ENCODE measurements at places on chromosomes 2 and 18. TPM values are rescaled to one million over a fixed set of nuclear protein-coding genes. Genes with fewer than 3 reads are reported as not detected.

The CTAGE1 gene
- 0.07 TPM for total RNA-seq

The FBXO48 gene
- 0.77 TPM for total RNA-seq

DNA sequence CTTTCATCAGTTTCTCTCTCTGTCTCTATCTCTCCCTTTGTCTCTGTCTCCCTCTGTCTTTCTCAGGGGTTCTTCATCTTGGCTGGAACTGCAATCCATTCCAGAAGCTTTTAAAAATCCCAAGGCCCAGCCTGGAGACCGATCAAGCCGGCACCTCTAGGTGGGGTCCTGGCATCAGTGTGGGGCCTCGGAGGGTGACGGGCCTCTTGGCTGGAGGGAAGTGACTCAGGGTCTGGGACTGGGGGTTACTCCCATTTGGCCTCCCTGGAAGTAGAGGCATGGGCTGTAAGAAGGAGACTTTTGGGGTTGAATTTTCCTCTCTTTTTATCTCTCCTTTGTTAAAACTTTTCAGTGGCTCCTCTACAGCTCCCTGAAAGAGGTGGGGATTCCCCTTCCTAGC is 52.8 kb upstream of the OTOF start:
- H3K4me3 ChIP-seq, result no peak overlapping the region
- no peaks in the 10 kb centered on the region for H3K36me3 ChIP-seq
- H3K4me1 ChIP-seq, result peaks cover 7% of the 10 kb centered on the region

DNA sequence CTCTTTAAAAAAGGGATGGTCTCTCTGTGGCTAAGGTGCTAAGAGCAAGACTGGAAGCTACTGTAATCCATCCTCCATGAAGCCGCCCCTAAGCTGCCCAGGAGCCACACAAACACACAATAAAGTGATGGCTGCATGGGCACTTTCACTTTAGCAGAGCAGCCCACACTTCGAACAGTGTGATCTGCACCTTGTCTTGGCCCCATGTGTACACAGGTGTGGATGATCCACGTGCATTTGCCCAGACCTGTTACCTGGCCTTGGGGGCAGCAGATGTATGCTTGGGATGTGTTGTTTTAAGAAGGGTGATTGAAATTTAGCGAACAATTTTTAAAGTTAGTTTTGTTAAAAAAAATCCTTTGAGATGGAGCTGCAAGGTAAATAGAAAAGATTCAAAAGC is 39.9 kb downstream of the TMEM178A start:
- peaks cover 26% of the 10 kb centered on the region for H3K36me3 ChIP-seq
- no peak overlapping the region for H3K4me3 ChIP-seq
- H3K27ac ChIP-seq, result no peak overlapping the region
- DNase-seq, result no peak

DNA sequence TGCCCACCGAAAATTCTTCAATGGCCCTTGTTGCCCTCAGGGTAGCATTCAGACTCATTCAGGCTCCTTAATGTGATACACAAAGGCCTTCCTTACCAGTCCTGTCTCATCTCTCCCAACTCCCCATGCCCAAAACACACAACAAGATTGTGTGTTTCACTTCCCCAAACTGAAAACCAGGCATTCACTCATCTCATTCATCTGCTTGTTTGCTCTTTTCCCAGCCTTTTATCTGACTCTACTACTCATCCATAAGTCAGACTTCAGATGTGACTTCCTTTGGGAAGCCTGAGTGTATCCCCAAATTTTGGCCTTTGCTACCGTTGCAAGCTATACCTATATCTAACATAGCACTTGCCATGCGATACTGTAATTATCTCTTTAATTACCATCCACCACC is 9.7 kb upstream of the SLC39A10 start:
- no peak overlapping the region for H3K27ac ChIP-seq
- DNase-seq, result no peak
- no peaks in the 10 kb centered on the region for H3K27me3 ChIP-seq
- H3K4me3 ChIP-seq, result no peak overlapping the region
- peaks cover 2% of the 10 kb centered on the region for H3K4me1 ChIP-seq
- H3K36me3 ChIP-seq, result no peaks in the 10 kb centered on the region

GRCh38 chr2:119487434-119488244 is 36.6 kb downstream of the SCTR start:
- H3K4me3 ChIP-seq, result no peak overlapping the region
- H3K27me3 ChIP-seq, result no peaks in the 10 kb centered on the region
- H3K4me1 ChIP-seq, result peaks cover 47% of the 10 kb centered on the region
- no peaks in the 10 kb centered on the region for H3K36me3 ChIP-seq

GRCh38 chr2:237096201-237096600 is 10.5 kb downstream of the COPS8 start:
- H3K27me3 ChIP-seq, result no peaks in the 10 kb centered on the region
- peaks cover 2% of the 10 kb centered on the region for H3K4me1 ChIP-seq
- H3K4me3 ChIP-seq, result no peak overlapping the region
- no peak overlapping the region for H3K27ac ChIP-seq
- DNase-seq, result no peak

DNA sequence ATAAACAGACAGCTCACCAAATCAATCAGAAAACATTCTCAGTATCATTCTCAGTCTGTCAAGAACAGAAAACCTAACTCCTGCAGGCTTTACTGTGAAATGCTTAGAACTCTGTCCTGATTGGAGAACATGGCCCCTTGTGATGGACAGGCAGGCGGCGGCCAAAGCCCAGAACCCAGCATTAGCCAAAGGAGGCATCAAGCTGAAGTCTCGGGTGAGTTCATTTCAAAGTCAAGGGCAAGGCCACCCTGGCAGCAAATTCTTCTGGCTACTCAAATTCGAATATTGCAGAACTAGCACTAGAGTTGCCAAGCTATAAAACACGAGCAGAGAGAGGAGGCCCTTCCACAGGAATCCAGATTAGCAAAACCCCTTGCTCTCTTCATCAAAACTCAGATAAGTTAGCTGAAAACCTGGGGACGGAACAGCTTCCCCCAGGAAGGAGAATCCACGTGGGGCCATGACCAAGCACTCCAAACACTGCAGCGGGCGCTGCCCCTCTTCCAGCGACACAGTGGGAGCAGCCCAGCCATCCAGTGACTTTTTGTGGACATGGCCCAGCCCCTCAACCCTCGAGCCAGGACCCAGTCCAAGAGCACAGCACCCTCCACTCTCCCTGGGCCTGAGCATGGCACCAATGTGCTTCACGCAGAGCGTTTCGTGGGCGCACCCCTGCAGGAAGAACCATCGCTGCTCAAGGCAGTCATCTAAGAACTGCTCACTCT is 98.6 kb downstream of the HDAC4 start:
- H3K27ac ChIP-seq, result no peak overlapping the region
- peaks cover 22% of the 10 kb centered on the region for H3K4me1 ChIP-seq
- no peaks in the 10 kb centered on the region for H3K27me3 ChIP-seq
- DNase-seq, result no peak
- no peaks in the 10 kb centered on the region for H3K36me3 ChIP-seq
- H3K4me3 ChIP-seq, result no peak overlapping the region

GRCh38 chr2:143674051-143674450 is 544.8 kb downstream of the ARHGAP15 start:
- no peaks in the 10 kb centered on the region for H3K27me3 ChIP-seq
- H3K27ac ChIP-seq, result no peak overlapping the region
- no peak for DNase-seq
- peaks cover 5% of the 10 kb centered on the region for H3K36me3 ChIP-seq
- peaks cover 9% of the 10 kb centered on the region for H3K4me1 ChIP-seq

GRCh38 chr2:206240327-206240726 is 34.1 kb upstream of the ZDBF2 start:
- H3K36me3 ChIP-seq, result no peaks in the 10 kb centered on the region
- H3K4me1 ChIP-seq, result peaks cover 5% of the 10 kb centered on the region
- H3K27ac ChIP-seq, result no peak overlapping the region
- peaks cover 2% of the 10 kb centered on the region for H3K27me3 ChIP-seq

GRCh38 chr2:24761866-24762265 is 31.3 kb downstream of the PTRHD1 start:
- no peaks in the 10 kb centered on the region for H3K4me1 ChIP-seq
- no peak for DNase-seq
- peaks cover 44% of the 10 kb centered on the region for H3K36me3 ChIP-seq
- no peak overlapping the region for H3K4me3 ChIP-seq

DNA sequence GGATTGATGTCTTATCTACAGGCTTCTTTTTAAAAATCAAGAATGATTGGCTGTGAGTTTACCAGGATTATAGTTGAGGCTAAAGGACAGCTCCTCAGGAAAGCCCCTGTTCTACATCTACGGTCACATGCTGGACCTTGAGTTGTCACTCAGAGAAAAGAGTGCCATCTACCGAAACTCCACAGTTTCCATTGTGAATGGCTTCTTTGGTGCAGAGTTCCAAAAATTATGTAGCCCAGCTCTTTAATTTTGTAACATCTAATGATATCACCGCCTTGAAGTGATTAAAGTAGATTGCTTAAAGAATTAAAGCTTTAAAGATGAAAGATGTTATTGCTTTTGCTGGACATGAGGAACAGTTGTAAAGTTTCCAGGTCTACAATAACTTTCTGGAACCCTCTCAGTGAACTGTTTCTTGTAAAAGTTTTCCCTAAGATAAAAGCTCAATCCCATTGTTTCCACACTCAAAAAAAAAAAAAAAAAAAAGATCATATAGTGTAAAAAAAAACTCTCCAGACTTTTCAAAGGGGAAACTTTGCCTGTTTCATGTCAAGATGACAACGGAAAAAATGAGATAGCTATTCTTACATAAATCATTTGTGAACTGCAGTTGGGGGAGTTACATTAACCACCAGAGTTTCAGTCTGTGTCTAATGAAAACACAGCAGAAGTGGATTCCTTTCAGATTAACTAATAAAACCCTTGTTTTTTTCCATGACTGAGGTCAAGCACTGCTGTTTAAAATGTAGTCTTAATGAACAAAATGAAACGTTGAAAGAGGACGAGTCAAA is 4.3 kb downstream of the COL3A1 start:
- H3K4me3 ChIP-seq, result peak overlapping the region; percentile 93
- DNase-seq, result no peak
- peaks cover 45% of the 10 kb centered on the region for H3K4me1 ChIP-seq
- peak overlapping the region; percentile 98 for H3K27ac ChIP-seq

GRCh38 chr2:26521913-26522180 is 43.9 kb upstream of the OTOF start:
- no peaks in the 10 kb centered on the region for H3K36me3 ChIP-seq
- no peak for DNase-seq
- H3K27ac ChIP-seq, result no peak overlapping the region
- H3K27me3 ChIP-seq, result peaks cover 26% of the 10 kb centered on the region
- H3K4me3 ChIP-seq, result no peak overlapping the region

Data from mesothelial cell of epicardium (in vitro differentiated cells).